ENCODE measurements at places on chromosomes 6 and 20.
A peak's percentile ranks its signal among the peaks of the same experiment; 100 is the strongest.

- no peak for DNase-seq
Measured at GRCh38 chr6:20623761-20624160, 89.5 kb downstream of the CDKAL1 start.

- no peak for DNase-seq
Measured at GRCh38 chr6:98590136-98590681, 244.2 kb upstream of the POU3F2 start.

GRCh38 chr20:61634376-61635145 lies 382.5 kb downstream of the CDH4 start:
- no peak for DNase-seq

GRCh38 chr6:5103250-5103649 lies 18.1 kb downstream of the PPP1R3G start:
- no peak for DNase-seq

- no peak for DNase-seq
Measured at GRCh38 chr20:3755814-3756480, 11.6 kb downstream of the ADISSP start.

GRCh38 chr20:50601511-50602431 lies 89.6 kb downstream of the RIPOR3 start:
- no peak for DNase-seq

- DNase-seq = no peak
Measured at GRCh38 chr6:164109770-164110140, 695.2 kb downstream of the QKI start.

GRCh38 chr20:4666001-4666479 lies 55.7 kb upstream of the PRND start:
- peak; percentile 34 for DNase-seq

DNA sequence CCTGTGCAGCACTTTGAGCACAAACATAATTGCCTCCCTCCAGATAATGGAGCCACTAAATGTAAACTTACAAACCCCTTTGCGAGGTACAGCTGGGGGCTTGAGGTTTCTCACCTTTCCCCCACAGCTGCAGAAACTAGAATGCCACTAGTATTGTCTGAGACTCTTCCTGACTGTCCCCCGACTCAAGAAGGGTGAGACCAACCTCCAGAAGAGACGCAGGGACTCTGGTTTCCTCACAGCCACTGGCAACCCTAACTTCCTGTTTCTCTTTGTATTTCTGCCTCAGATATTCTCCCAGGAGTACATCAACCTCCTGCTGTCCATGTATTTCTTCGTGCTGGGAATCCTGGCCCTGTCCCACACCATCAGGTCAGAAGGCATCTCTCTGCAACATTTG lies 23.6 kb downstream of the HM13 start:
- no peak for DNase-seq

DNA sequence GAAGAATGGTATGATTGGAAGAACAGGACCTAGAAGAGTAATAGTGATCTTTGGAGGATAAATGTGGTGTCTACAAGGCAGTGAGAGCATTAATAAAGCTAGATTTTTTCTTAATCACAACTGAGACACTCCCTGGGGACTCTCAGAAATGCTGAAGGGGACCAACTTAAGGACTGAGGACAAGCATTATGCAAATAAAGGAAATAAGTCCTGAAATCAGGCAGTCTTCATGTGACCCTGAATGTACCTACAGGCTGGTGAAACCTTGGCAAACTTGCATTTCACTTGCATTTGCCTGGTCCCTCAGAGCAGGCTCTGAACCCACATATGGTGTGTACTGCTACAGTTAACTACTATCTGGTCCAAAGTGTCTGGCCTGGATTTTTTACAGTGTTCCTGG lies 19.3 kb upstream of the TTK start:
- DNase-seq = no peak

GRCh38 chr6:132054525-132054924 lies 103.4 kb upstream of the CCN2 start:
- DNase-seq = no peak

DNA sequence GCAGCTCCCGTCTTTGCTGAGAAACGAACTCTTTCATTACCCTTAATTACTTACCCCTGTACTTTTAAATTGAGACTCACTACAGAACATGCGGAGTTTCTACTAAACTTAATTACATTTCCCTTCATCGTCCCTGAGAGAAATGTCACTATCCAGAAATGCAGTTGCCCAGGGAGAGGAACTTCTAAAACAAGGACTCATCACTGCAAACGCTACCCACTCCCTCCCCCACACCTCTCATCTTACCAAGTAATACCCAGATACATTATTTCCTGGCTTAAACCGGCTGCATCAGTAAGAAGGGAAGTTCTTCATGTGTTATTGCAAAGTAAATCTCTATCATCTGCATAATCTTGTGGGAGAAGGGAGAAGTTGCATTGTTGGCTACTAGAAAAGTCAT lies 138.3 kb downstream of the IPCEF1 start:
- DNase-seq = no peak

DNA sequence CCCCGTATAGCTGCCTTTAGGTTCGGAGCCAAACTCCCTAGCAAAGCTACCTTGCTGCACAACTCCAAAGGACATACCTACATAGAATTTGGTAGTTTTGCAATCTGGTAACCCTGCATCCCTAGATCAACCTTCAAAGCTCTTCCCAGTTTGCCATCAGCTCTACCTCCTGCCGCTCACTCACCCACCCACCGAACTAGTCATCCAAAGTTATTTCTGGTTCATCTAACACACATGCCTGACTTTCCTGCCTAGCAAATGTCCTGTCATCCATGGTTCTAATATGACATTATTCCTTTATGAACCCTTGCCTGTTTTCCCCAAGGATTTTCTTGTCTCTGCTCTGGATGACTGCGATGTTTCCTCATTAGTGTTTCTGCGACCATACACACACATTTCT lies 21.6 kb downstream of the SPAG4 start:
- no peak for DNase-seq

DNA sequence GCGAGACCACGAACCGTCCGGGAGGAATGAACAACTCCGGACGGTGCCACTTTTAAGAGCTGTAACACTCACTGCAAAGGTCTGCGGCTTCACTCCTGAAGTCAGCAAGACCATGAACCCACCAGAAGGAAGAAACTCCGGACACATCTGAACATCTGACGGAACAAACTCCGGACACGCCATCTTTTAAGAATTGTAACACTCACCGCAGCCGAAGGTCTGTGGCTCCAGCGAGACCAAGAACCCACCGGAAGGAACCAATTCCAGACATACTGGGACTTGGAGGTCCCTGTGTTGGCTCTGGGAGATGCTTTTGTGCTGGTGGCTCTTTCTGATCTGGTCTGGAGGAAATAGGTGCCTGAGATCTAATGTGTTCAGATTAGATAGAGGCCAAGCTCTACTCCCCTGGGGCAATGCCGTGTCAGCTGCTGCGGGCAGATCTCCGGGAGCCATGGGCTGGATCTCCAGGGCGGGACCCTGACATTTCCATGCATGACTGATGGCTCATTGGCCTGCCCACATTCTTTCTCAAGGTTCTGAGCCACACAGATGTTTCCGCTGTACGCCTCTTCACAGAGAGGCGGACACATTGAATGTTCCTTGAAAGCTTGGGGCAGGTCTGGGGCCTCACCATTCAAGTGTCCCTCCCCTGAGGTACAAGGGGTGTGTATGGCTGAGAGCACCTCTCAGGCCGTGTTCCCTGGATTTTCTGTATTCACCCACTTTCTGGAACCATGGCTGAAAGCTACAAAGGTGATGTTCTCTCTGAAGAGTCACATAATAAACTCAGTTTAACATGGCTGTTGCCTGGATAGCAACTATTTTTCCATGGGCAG lies 29.3 kb downstream of the GMPR start:
- no peak for DNase-seq

GRCh38 chr20:12166053-12166717 lies 248.5 kb downstream of the BTBD3 start:
- DNase-seq = no peak

- DNase-seq = no peak
Measured at GRCh38 chr20:24493661-24494459, 24.4 kb downstream of the SYNDIG1 start.

Data from stimulated activated naive CD8-positive, alpha-beta T cell treated with anti-CD3 and anti-CD28 coated beads, Interleukin-15, amount 100 ng/mL, for 72 hours (primary cell).